Jurkat, Clone E6-1 (cell line): ENCODE measurements at places on chromosomes 7 and 10.

DNA sequence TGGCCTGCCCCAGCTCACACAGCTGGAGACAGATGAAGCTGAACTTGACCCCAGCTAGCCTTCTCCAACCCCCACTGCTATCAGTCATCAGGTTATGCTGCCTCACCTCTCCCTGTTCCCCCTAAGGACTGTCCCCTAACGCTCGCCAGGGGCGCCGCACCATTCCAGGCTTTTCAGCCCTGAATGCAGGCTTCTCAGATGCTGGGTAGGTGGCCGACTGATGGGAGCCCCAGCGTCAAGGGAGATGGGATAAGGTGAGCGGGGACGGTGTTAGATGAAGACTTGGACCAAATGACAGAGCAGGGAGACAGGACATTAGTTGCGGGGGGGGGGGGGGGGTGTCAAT, 15.8 kb upstream of the OPALIN start:
- no peak for DNase-seq

DNA sequence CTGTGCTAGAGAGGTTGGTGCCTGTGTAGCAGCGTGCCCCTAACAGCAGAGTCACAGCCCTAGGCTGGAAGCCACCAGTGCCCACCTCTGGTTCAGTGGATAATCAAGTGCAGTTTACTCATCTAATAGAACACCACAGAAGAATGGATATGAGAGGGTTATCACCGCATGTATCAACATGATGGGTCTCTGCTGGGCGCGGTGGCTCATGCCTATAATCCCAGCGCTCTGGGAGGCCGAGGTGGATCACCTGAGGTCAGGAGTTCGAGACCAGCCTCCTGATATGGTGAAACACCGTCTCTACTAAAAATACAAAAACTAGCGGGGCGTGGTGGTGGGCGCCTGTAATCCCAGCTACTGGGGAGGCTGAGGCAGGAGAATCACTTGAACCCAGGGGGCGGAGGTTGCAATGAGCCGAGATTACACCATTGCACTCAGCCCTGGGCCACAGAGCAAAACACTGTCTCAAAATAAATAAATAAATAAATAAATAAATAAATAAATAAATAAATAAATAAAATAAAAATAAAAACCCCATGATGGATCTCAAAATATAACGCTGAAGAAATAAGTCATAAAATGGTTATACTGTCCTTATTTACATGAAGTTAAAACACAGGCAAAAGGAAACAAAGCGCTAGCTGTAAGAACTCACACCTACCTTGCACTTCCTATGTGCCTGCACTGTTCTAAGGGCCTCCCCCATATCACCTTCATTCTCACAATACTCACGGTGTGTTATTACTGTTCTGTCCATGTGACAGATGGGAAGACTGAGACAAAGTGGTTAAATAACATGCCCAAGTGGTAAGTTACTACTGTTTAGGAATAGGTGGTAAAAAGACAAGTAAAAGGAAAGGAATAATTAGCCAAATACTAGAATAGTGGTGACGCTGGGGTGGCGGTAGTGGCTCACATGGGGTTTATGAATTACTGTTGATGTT, 70.9 kb downstream of the AMZ1 start:
- DNase-seq, result no peak

DNA sequence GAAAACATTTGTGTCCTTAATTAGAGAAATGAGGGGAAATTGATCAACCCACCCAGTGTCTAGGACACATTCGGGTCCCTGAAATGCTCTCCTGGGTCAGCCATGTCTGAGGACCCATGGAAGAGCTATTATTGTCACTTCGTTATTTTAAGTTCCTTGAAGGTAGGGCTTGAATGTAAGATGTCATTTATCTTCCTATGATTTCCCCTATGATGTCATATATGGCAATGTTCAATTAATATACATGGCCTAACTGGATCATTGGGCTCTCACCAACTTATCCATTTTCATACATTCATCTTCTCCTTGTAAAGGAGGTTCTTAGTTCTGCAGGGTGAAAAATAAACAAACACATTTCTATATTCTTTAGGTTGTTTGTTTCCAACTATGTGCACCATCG, 113.0 kb upstream of the FAM171A1 start:
- DNase-seq, result no peak

DNA sequence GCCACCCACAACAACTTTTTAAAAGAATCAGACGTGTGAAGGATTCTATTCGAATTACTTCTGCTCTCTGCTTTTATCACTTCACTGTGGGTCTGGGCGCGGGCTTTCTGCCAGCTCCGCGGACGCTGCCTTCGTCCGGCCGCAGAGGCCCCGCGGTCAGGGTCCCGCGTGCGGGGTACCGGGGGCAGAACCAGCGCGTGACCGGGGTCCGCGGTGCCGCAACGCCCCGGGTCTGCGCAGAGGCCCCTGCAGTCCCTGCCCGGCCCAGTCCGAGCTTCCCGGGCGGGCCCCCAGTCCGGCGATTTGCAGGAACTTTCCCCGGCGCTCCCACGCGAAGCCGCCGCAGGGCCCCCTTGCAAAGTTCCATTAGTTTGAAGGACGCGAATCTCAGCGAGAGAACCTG, 461 bp upstream of the HTRA1 start:
- no peak for DNase-seq

GRCh38 chr10:95241533-95241932, 47.5 kb downstream of the ACSM6 start:
- no peak for DNase-seq

DNA sequence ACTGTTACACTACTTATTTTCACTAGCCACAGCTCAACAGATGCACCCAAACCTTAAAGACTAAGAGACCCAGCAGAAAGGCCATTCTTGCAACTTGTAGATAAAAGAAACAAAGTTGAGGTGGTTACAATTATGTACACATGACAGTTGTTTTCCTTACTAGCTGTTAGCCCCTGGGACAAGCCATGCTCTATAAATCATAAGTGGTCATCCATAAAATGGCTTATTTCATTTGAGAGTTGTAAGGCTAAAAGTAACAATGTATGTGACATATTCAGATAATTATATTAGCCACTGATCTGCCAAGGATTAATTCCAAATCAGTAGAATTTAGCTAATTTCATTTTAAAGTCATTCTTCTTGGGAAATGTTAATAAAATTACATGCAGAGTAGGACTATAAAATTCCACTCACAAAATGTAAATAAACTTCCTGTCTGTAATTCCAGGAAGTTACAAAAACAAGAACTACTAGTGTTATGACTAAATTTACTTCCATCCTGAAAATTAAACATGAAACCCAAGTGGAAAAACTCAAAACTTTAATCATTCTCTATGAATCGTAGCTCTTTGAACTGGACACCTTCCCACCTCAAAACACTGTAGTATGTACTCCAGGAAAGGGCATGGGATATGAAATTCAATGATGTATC, 13.3 kb downstream of the SLC37A3 start:
- no peak for DNase-seq
